Aorta (tissue), 5 donors: ENCODE measurements at places on chromosomes 16 and 17.
A peak's percentile ranks its signal among the peaks of the same experiment; 100 is the strongest.

DNA sequence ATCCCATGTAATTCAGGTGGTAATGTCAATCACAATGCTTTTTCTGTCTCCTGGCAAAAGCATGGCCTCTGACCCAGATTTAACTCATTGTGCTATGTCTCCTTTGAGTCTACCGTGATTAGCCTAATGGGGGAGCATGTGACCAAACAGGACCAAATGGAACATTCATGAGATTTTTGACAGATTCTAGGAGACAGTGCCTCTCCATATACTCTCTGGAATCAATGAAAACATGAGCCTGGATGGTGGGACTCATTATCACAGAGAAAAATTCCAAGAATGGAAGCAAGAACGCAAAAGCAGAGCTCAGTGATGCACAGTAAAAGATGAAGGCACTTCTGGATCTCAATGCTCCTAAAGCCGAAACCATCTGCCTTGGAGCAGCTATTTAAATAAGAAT is 307.9 kb upstream of the MON1B start:
- H3K27me3 ChIP-seq, result no peaks in the 10 kb centered on the region
- no peaks in the 10 kb centered on the region for H3K4me1 ChIP-seq
- H3K27ac ChIP-seq, result no peak overlapping the region

DNA sequence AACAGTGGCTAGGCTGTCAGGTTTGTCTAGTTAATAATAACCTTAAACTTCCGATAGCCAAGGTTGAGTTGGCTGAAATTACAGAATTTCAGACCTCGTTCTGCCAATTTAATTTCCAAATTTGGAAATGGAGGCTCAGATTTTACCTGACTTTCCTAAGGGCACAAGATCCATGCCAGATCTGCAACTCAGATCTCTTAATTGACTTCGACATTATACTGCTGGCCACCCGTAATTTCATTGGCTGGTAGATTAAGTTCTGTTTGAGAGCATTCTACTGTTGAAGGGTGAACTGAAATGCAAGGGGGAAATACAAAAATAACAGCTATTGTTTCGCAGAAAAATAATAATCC is 210.8 kb downstream of the CNTNAP4 start:
- no peaks in the 10 kb centered on the region for H3K4me1 ChIP-seq
- no peak overlapping the region for H3K27ac ChIP-seq
- H3K36me3 ChIP-seq, result no peaks in the 10 kb centered on the region
- DNase-seq, result no peak
- H3K27me3 ChIP-seq, result no peaks in the 10 kb centered on the region

GRCh38 chr17:54860617-54861470 is 39.8 kb upstream of the TOM1L1 start:
- no peaks in the 10 kb centered on the region for H3K4me1 ChIP-seq
- no peak overlapping the region for H3K27ac ChIP-seq

DNA sequence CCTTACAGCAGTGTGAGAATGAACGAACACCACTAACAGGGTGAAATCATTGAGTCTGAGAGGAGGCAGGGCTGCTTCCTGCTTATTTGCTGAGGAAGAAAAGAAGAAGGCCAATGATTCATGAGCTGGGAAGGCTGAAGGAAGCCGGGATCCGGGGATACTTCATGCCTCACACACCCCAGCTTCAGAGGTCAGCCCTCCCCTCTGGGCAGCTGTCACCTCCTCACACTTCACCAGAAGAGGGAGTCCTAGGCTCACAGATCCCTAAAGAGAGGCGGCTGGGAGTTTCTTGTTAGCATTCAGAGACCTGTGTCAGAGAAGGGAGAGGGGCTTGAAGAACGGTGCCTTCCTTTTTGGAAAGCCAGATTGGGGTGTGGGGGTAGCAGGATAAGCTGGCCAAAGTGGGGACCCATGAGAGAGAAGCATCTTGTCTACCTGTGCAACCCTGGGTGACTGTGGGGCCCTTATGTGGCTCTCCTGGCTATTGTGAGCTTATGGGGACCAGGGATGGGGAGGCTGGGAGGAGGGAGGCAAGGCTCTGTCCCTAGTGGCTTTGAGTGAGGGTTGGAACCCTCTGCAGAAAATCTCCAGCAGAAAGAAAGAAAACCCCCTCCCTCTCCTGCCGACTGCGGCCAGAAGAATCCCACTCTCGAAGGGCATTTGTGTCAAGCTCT is 94.6 kb downstream of the RGS9 start:
- no peak overlapping the region for H3K27ac ChIP-seq
- no peak for DNase-seq
- H3K4me1 ChIP-seq, result no peaks in the 10 kb centered on the region
- H3K4me3 ChIP-seq, result no peak overlapping the region
- no peaks in the 10 kb centered on the region for H3K36me3 ChIP-seq

DNA sequence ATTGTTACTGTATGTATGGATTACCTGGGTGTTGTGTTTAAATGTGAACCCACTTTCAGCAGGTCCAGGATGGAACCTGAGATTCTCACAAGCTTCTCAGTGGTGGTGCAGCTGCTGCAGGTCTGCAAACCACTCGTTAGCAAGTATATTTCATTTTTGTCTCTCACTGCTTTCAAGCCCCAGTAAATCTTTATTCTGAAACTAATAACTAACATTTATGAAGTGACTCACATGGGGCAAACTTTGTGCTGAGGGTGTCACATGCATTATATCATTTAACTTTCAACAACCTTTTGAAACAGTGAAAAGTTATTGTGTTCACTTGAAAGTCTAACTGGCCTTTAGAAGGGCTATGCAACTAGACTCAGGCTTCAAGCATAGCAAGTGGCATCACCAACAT is 98.9 kb upstream of the DYNLRB2 start:
- H3K4me3 ChIP-seq, result no peak overlapping the region
- H3K27me3 ChIP-seq, result no peaks in the 10 kb centered on the region
- no peak for DNase-seq
- no peaks in the 10 kb centered on the region for H3K36me3 ChIP-seq
- H3K27ac ChIP-seq, result no peak overlapping the region

DNA sequence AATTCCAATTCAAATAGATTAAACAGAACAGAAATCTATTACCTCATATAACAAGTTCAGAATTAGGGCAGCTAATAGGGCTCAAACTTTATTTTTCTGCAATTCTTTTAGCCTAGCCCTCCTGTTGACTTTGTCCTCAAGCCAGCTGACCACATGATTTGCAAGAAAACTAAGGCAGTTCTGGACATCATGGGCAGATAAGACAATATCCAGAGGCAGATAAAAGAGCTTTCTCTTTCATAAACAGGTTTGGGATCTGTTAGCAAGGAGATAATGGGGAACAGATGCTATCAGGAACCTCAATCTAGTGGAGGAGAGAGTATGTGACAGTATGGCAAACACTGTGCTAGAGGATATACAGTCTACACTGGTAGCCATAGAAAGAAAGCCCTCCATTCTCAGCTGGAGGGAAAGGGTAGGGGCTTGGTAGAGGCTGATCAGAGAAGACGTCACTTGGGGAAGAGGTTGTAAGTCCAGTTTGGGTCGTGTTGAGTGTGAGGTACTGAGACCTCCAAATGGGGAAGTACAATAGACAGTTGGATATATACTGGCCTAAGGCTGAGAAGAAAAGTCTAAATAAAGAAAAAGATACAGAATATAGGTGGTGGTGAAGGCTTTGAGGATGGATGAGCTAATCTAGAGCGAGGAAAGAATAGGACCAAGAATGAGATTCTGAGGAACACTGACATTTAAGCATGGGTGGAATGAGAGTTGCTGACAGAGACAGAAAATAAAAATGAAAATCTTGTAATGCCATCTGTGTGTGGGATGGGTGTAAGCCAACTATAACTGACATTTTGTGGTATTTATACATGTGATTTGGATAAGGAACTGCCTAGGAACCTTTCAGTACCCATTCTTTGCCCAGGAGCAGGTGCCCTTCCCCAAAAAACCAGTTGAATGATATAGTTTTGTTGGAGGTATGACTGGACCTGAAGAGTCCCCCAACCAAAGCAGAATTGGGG is 67.4 kb downstream of the CYB561 start:
- H3K4me3 ChIP-seq, result no peak overlapping the region
- peaks cover 5% of the 10 kb centered on the region for H3K4me1 ChIP-seq
- H3K36me3 ChIP-seq, result peaks cover 3% of the 10 kb centered on the region
- no peak for DNase-seq
- H3K27me3 ChIP-seq, result no peaks in the 10 kb centered on the region

DNA sequence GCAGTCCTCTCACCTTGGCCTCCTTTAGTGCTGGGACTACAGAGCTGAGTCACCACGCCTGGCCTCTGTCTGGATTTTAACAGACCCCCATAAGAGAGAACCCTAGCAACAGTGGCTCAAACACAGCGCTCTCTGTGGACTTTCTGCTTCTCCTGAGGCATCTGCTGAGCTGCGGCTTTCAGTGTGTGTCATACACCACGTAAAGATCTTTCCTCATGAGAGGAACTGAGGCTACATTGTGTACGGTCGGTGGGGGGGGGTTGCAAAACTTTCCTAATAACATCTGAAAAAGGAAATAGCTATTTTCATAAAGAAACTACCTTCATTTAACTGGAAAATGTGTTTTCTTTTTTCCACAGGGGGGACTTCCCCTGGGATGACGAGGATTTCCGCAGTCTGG is 32.9 kb downstream of the DEF8 start:
- no peaks in the 10 kb centered on the region for H3K4me1 ChIP-seq
- H3K4me3 ChIP-seq, result no peak overlapping the region
- no peaks in the 10 kb centered on the region for H3K27me3 ChIP-seq
- H3K27ac ChIP-seq, result no peak overlapping the region
- H3K36me3 ChIP-seq, result no peaks in the 10 kb centered on the region

DNA sequence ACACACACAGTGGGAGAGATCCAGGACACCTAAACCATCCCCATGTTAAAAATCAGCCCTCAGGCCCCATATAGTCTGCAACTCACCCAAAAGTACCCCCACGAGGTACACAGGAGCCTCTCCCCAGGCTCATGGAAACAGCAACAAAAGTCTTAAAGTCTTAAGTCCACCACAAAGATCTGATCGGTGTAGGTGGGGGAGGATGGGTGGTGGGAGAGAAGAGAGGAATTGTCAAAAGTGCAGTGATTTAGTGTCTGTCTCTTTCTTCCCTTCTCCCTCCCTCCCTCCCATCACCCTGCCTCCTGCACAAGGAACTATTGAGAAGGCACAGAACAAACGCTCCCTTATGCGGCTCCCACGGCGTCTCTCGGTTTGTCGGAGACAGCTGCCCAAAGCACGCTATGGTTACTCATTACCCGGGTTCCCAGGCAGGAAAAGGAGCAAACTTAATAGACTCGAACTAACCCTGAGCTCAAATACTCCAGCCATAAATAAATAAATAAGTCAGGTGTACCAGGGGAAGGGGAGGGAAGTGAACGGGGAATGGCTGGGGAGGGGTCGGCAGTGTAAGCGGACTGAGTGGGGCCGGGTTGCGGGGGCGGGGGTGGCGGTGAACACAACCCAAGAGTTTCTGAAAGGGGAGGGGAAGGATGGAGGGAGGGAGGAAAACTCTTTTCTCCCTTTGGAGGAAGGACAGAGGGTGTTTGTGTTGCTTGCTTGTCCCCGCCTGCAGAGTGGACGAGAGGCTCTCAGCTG is 477.4 kb downstream of the SLC39A11 start:
- H3K4me1 ChIP-seq, result no peaks in the 10 kb centered on the region
- H3K27ac ChIP-seq, result no peak overlapping the region
- DNase-seq, result no peak
- no peaks in the 10 kb centered on the region for H3K36me3 ChIP-seq

DNA sequence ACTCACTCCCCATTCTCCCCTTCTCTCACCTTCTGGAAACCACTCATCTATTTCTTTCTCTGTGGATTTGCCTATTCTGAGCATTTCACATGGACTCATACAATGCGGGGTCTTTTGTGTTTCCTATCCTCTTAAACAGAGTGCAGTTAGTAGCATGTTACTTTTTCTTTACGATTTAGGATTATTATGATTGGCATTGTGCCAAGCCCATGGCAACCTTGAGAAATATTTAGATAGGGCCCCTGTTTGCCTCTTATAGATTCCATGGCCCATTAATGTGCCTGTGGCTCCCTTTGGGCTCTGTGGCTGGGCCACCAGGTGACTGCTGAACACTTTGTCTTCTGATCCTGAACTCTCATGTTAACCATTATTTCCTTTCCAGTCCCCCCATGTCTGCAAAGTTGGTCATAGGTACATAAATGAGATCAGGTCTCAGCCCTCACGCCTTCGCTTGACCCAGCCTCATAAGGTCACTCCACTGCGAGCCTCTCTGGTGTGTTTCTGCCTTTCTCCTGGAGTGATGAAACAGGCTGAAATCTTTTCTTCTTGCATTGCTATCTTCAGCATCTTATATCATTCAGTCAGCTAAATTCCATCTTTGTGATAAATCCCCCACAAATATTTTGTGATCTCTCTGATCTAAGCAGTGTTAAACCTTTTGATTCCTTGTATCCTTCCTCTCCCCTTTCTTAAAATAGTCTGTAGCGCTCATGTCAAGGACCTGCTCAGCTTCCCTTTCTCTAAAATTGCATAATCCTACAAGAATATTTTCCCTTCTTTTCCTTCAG is 44.0 kb downstream of the MYH3 start:
- H3K27me3 ChIP-seq, result no peaks in the 10 kb centered on the region
- no peak for DNase-seq
- H3K4me3 ChIP-seq, result no peak overlapping the region
- no peak overlapping the region for H3K27ac ChIP-seq
- no peaks in the 10 kb centered on the region for H3K4me1 ChIP-seq

GRCh38 chr17:231966-232807 is 50.7 kb upstream of the DOC2B start:
- no peaks in the 10 kb centered on the region for H3K4me1 ChIP-seq
- no peaks in the 10 kb centered on the region for H3K36me3 ChIP-seq
- H3K4me3 ChIP-seq, result no peak overlapping the region
- no peak overlapping the region for H3K27ac ChIP-seq
- H3K27me3 ChIP-seq, result no peaks in the 10 kb centered on the region

DNA sequence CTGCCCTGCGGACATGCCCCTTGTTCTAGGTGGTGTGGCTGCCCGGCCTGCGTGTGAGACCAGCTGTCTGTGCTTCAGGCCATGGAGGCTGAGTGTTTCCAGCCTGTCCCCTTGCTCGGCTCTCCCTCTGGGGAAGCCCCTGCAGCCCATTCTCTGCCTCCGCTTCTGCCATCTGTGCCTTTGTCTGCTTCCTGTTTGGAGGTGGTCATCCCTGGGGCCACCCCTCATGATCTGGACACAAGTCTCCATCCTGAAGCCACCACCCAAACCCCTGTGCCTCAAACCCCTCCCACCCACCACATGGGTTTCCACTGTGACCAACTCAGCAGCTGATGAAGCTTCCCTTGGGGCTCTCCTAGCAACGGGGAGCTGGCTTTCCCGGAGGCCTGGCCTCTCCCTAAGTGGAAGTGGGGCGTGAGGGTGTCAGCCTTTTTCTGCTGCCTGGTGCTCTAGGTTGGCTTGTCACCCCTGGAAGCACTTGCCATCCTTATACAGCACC is 184.9 kb downstream of the SEC14L1 start:
- no peak overlapping the region for H3K27ac ChIP-seq
- H3K4me1 ChIP-seq, result no peaks in the 10 kb centered on the region
- no peaks in the 10 kb centered on the region for H3K27me3 ChIP-seq
- DNase-seq, result no peak
- H3K4me3 ChIP-seq, result no peak overlapping the region
- H3K36me3 ChIP-seq, result no peaks in the 10 kb centered on the region

- peak; percentile 67 for DNase-seq
- no peak overlapping the region for H3K4me3 ChIP-seq
- no peaks in the 10 kb centered on the region for H3K36me3 ChIP-seq
- no peaks in the 10 kb centered on the region for H3K27me3 ChIP-seq
Measured at GRCh38 chr16:15141586-15141985, 47.5 kb upstream of the RRN3 start.

GRCh38 chr17:72421128-72422092 is 300.6 kb downstream of the SOX9 start:
- no peaks in the 10 kb centered on the region for H3K27me3 ChIP-seq
- H3K4me3 ChIP-seq, result no peak overlapping the region
- H3K27ac ChIP-seq, result no peak overlapping the region
- DNase-seq, result no peak
- no peaks in the 10 kb centered on the region for H3K4me1 ChIP-seq
